ENCODE measurements at places on chromosomes 4 and X.

DNA sequence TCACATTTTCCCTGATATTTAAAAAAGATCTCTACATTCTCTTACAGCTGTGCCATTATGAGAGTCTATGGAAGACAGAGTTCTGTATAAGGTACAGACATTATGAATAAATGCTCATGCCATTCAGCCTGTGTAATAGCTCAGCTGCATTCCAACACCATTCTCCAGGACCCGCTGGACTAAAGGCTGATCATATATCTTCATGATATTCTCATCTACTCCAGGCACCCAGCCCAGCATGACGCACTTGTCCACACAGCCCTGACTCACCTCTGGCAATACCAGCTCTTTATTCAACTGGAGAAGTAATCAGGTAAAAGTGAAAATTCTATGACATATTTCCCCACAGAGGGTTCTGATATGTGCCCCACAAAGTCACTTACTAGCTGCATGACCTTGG is 437.5 kb upstream of the FGF16 start:
- no peak for DNase-seq

- DNase-seq, result no peak
Measured at GRCh38 chr4:76250962-76251361, 559 bp upstream of the FAM47E start.

DNA sequence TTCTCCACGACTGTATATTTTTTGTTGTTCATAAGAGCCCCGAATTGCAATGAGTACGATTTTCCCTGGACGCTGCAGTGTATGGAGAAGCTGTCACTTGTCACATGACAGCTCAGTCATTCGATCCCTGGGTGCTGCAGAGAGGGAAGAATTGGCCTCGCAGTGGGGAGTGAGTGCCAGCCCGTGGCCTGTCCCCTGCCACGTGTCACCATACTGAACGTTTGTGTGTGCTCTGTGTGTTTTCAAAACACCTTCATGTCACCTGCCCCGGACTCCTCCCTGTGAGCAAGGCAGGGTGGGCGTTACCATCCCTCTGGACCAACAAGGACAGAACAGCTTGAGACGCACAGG is 77.9 kb downstream of the TBL1X start:
- no peak for DNase-seq

DNA sequence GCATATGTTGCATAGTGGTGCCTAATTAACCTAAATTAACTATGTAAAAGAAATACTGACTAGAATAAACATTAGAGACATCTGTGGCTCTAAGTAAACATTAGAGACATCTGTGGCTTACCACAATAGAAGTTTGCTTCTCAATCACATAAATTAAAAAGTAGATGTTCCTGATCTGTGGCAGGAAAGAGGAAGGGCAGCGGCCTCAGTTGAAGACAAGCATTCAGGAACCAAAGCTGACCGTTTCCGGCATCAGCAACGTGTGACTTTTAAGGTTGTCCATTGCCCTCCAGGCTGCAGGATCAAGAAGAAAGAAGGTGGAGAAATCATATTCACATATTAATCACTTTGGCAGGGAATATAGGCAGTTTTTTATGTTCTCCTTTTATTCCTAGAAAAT is 336.3 kb upstream of the TRAM1L1 start:
- DNase-seq, result no peak

GRCh38 chr4:175419236-175419718 is 392.8 kb downstream of the GPM6A start:
- no peak for DNase-seq

- DNase-seq, result no peak
Measured at GRCh38 chr4:1021386-1022050, 10.1 kb downstream of the FGFRL1 start.

DNA sequence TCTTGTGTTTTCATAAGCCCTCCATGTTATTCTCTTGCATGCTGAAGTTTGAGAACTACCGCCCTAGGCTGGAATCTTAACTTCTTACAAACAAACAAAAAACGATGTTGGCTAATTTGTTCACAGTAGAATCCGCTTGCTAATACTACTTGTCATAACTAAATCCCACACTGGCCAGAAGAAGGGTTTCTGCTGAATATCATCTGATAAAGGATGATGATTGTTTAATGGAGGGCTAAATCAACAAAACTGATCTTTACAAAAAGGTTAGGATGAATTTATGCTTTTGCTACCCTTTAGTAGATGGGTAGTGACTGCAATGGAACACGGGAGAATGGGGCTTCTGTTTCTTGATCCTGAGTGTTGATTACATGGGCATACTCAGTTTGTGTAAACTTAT is 42.3 kb downstream of the SPATA4 start:
- DNase-seq, result no peak

GRCh38 chrX:121641560-121641959 is 594.1 kb downstream of the GLUD2 start:
- DNase-seq, result no peak

DNA sequence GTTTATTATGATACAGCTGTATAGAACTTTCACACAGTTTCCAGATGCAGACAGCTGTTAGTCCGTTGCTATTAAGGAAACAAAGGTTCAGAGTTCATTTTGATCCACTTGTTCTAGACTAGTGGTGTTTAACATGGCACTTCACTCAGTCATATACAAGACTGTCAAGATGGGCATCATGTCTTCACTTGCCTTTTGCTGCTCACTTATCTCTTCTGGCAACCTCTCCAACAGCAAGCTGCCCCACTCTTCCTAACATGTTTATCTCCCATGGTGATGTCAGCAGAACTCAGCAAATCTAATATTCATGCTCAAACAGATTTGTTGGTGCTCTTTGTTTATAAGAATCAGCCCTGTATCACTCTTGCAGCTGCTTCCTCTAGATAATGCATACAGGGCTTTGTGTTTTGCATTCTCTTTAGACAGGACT is 236.2 kb upstream of the HAND2 start:
- DNase-seq, result no peak

GRCh38 chr4:3114377-3114776 is 39.9 kb downstream of the HTT start:
- DNase-seq, result no peak

DNA sequence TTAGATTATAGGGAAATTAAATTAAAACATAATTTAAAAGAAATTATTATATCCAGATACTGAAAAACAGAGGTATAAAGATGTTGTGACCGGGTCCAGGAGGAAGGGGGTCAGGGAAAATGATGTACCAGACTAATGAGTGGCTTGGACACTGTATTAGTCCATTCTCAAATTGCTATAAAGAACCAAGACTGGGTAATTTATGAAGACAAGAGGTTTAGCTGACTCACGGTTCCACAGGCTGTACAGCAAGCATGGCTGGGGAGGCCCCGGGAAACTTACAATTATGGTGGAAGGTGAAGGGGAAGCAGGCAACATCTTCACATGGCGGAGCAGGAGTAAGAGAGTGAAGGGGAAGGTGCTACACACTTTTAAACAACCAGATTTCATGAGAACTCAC is 3.4 kb upstream of the FAM9B start:
- DNase-seq, result no peak

DNA sequence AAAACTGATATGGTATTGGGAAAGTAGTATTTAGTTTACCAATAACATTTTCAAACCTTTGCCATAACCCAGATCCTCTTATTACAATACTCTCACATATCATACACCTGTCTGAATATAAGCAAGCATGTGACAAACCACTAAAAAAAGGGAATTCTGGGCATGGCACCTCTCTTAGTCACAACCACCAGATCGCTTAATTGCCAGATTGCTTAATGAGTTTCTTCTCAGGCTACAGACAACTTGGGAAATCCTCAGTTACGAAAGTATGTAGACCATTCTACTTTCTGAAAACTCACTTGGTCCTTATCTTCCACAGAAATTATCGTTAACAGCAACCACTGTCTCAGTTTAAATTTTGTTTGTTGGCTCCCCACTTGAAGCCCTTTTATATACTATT is 2.1 kb downstream of the NAF1 start:
- no peak for DNase-seq

Measured in GOT3 (cell line).